ENCODE measurements at places on chromosomes 6 and 20. TPM values are rescaled to one million over a fixed set of nuclear protein-coding genes. Genes with fewer than 3 reads are reported as not detected.

Gene OPN5
- not detected for total RNA-seq

Gene SLC17A1
- not detected for total RNA-seq

DNA sequence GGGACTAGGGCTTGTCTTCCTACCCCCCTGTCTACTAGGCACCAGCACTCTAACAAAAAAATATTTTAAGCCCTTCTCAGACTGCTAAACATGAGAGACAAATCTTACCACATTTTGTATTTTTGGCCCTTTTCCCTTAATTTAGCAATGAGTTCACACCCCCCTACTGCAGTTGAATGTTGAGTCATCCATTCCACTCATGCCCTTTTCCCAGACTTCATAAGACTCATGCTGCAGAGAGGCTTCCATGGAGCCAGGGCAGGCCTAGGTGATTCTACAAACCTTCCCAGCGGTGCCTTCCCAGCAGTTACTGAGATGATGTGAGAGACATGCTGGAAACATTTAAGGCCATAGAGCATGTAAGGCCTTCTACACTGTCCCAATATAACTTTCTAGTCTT lies 53.9 kb downstream of the PXDC1 start:
- no peak overlapping the region for H3K4me3 ChIP-seq
- H3K36me3 ChIP-seq: no peaks in the 10 kb centered on the region
- no peaks in the 10 kb centered on the region for H3K4me1 ChIP-seq
- DNase-seq: no peak

DNA sequence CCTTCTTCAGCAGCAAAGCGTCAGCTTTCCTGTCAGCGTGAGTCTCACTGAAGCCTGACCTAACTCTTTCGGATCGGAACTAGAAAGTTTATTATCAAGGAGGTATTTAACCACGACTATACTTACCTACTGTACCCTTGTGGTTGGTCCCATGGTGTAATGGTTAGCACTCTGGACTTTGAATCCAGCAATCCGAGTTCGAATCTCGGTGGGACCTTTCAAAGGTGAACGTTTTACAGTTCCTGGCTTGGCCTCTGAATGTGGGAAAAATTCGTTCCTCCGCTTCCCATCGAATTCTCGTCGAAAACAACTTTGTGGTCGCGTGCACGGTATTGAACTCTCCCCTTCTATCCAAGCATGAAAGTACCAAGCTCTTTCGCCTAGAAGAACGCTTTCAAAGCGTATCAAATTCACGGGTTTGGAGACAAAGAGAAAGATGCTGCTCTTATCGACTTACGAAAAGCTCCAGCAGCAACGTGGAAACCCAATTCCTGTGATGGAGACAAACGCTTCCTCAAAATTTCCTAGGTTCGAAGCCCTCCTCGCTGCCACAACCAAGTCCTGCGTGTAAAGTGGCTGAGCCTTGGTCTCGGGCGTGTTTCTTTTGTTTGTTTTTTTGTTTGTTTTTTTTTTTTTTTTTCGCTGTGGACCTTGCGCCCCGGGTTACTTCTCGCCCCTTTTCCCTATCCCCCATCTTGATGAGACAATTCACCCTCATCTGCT lies 63.7 kb downstream of the GPX5 start:
- no peaks in the 10 kb centered on the region for H3K36me3 ChIP-seq
- H3K4me3 ChIP-seq: peak overlapping the region; percentile 24
- peaks cover 11% of the 10 kb centered on the region for H3K4me1 ChIP-seq
- no peak overlapping the region for H3K27ac ChIP-seq
- DNase-seq: no peak

All from left ventricle myocardium inferior (tissue), 1 donor.